ENCODE measurements at places on chromosomes 2 and 18.

DNA sequence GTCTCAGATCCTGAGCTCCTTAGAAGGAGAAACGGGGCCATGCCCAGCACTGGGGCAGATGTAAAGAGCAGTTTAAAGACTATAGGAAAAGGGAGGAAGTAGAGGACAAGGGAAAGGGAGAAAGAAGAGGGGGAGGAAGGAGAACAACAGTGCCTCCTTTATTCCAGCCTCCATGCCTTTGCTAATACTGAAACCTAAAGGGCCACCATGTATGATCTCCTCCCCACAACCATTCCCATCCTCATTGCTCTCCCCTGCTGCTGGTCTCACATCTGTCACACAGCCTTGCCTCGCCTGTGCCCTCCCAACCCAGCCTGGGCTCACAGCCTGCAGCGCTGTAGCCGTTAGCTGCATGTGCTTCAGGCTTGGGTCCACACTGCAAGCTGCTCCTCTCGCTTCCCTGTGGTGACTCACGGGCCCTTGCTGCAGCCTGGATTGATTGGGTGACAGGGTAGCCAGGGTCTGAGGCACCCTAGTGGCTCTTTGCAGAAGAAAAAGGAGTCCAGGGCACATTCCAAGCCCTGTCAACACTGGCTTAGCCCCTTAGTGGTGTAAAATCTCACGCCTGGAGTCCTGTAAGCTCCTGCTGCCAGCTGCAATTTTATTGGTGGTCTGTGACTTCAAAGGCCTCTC lies 281.9 kb downstream of the SRBD1 start:
- no peak for DNase-seq

DNA sequence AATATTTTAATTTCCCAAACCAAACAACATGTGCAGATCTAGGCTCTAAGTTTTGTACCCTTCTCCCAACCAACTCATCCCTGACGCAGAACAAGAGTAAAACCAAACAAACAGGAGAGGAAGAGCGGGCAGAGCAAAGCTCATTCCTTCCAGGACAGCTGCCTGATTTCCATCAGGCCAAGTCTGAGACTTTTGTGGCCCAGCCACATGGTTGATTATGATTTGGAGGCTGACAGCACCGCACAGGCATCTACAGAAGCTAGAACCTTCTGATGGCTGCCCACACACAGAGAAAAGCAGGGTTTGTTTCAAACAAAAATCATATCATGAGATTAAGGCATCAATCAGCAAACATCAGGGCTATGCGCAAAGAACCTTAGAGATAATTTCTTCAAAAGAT lies 262.6 kb downstream of the TNS1 start:
- DNase-seq = no peak

DNA sequence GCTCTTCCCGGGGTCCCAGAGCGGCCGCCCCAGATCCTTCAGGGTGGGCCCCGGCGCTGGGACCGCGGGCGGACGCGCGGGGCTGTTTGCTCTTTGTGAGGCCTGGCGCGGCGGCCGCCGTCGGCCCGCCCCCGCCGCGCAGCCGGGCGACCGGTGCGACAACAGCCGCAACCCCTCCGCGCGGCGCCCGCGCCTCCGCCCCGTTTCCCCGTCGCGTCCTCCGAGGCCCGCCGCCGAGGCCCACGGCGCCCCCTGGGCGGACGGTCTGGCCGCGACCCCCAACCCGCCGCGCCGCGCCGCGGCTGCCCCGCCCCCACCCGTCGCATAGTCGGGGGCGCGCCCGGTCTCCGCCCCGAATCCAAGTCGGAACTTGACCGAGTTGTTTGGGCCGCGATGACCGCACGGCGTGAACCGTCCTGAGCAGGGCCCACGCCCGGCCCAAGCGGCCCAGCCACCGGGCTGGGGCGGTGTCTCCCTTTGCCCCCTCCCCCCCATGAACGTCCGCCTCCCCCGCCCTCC lies 448 bp downstream of the YPEL5 start:
- peak; percentile 20 for DNase-seq

- peak; percentile 57 for DNase-seq
Measured at GRCh38 chr2:230230496-230231200, 5.1 kb downstream of the SP140 start.

DNA sequence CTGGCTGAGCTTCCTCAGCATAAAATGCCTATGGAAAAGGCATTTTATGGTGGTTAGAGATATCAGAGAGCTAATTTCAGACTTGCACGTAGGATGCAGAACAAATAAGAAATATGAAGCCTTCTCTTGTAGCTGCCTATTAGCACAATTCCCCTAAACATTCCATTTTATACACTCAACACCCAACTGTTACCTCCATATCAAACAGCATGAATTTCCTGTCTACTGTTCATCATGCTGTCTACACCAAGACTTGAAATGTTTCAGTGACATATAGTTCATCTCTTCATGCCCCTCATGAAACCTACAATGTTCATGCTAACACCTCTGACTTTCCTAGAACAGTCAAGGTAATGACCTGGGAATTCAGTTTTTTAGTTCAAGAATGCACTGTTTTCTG lies 249.9 kb downstream of the PIEZO2 start:
- no peak for DNase-seq

- no peak for DNase-seq
Measured at GRCh38 chr2:21281791-21282514, 158.2 kb downstream of the TDRD15 start.

- DNase-seq = no peak
Measured at GRCh38 chr2:104852090-104852666, 1.7 kb upstream of the POU3F3 start.
